ENCODE measurements at places on chromosomes 2 and 18. TPM values are rescaled to one million over a fixed set of nuclear protein-coding genes. Genes with fewer than 3 reads are reported as not detected.

Gene TMEM247
- total RNA-seq: not detected

Gene SS18
- total RNA-seq: 100.0 TPM

Gene RAX
- total RNA-seq: not detected

Gene PTPRM
- 66.9 TPM for total RNA-seq

Gene UGT1A3
- not detected for total RNA-seq

Gene RUFY4
- total RNA-seq: not detected

Gene BCL2
- total RNA-seq: 1.9 TPM

Gene ZBTB7C
- total RNA-seq: not detected

Gene SCN7A
- under 0.01 TPM for total RNA-seq

Gene PRSS56
- total RNA-seq: not detected

Gene CTNNA2
- total RNA-seq: not detected

Gene SPDYA
- total RNA-seq: 0.36 TPM

Gene RAMP1
- 13.8 TPM for total RNA-seq

Gene MAL
- not detected for total RNA-seq

Gene NPHP1
- 3.2 TPM for total RNA-seq

Gene IDH1
- total RNA-seq: 94.8 TPM

Gene C2orf78
- total RNA-seq: not detected

Gene HK2
- 36.5 TPM for total RNA-seq

Gene MYO5B
- not detected for total RNA-seq

Gene ANO7
- total RNA-seq: 1.6 TPM

Gene OTOS
- total RNA-seq: not detected

Gene NEURL3
- not detected for total RNA-seq

Gene CMPK2
- total RNA-seq: 3.6 TPM

Gene SLC40A1
- total RNA-seq: 5.2 TPM

Gene SCN9A
- total RNA-seq: 1.3 TPM

Gene TUBA3D
- total RNA-seq: not detected

Gene UGP2
- 131 TPM for total RNA-seq

Gene MALL
- 7.3 TPM for total RNA-seq

Data from cardiac atrium fibroblast (primary cell).